ENCODE measurements at places on chromosomes 12 and 14. TPM values are rescaled to one million over a fixed set of nuclear protein-coding genes. Genes with fewer than 3 reads are reported as not detected.

CFAP54 gene
- 0.62 TPM for total RNA-seq

CLEC2A gene
- 0.84 TPM for total RNA-seq

SLC8A3 gene
- total RNA-seq: 0.89 TPM

HPD gene
- total RNA-seq: not detected

ANO2 gene
- 0.93 TPM for total RNA-seq

Measured in astrocyte (in vitro differentiated cells and primary cell).